ENCODE measurements at places on chromosomes 12 and 14. TPM values are rescaled to one million over a fixed set of nuclear protein-coding genes. Genes with fewer than 3 reads are reported as not detected.

CCND2 gene
- total RNA-seq: 557 TPM

COX8C gene
- total RNA-seq: not detected

INHBC gene
- 0.14 TPM for total RNA-seq

LRRC10 gene
- not detected for total RNA-seq

FAM181A gene
- total RNA-seq: not detected

NOS1 gene
- total RNA-seq: not detected

TEDC1 gene
- total RNA-seq: 38.2 TPM

EMC9 gene
- total RNA-seq: 30.4 TPM

HOXC4 gene
- 0.14 TPM for total RNA-seq

NEUROD4 gene
- total RNA-seq: not detected

SNRNP35 gene
- 27.1 TPM for total RNA-seq

MYO1A gene
- total RNA-seq: 4.2 TPM

TRIAP1 gene
- total RNA-seq: 36.8 TPM

INSM2 gene
- total RNA-seq: not detected

RASSF8 gene
- 0.28 TPM for total RNA-seq

VDR gene
- 312 TPM for total RNA-seq

COL2A1 gene
- total RNA-seq: 0.27 TPM

KLRD1 gene
- total RNA-seq: 3.5 TPM

RERG gene
- total RNA-seq: not detected

SYT1 gene
- not detected for total RNA-seq

SLCO1B1 gene
- not detected for total RNA-seq

SDR9C7 gene
- not detected for total RNA-seq

ARHGAP9 gene
- 106 TPM for total RNA-seq

CISTR gene
- not detected for total RNA-seq

ERP29 gene
- 59.9 TPM for total RNA-seq

MYF6 gene
- not detected for total RNA-seq

CCDC198 gene
- not detected for total RNA-seq

RNASE3 gene
- total RNA-seq: not detected

SIX6 gene
- not detected for total RNA-seq

FOXN3 gene
- 135 TPM for total RNA-seq

EML5 gene
- total RNA-seq: 0.39 TPM

NR4A1 gene
- 139 TPM for total RNA-seq

AKAP5 gene
- total RNA-seq: 2.5 TPM

CIROP gene
- not detected for total RNA-seq
